Occipital lobe (tissue), 3 donors: ENCODE measurements at places on chromosomes 12 and 14. TPM values are rescaled to one million over a fixed set of nuclear protein-coding genes. Genes with fewer than 3 reads are reported as not detected.

The ITGB7 gene
- total RNA-seq: not detected

The GLIPR1L1 gene
- not detected for total RNA-seq

The RNFT2 gene
- total RNA-seq: 36.0 TPM

The CRACR2A gene
- 1.1 TPM for total RNA-seq

The GPRC5A gene
- 0.31 TPM for total RNA-seq

The PHLDA1 gene
- total RNA-seq: 24.8 TPM

The NAA25 gene
- total RNA-seq: 37.6 TPM

The AKAP3 gene
- total RNA-seq: 2.7 TPM

The HOXC5 gene
- not detected for total RNA-seq

The KCNC2 gene
- total RNA-seq: 21.1 TPM

The CCDC38 gene
- 0.16 TPM for total RNA-seq

The TRPV4 gene
- not detected for total RNA-seq

DNA sequence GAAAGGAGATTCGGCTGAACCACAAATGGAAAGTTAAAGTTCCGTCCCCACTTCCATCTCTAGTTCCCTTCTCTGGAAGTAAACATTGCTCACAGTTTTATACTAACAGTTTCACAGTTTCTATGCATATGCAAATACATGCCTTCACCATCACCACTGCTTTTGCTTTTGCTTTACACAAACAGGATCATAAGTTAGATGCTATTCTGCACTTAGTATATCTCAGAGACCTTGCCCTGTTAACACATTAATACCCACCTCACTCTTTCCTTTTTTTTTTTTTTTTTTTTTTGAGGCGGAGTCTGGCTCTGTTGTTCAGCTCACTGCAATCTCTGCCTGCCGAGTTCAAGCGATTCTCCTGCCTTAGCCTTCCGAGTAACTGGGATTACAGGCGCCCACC, 890 bp downstream of the TEP1 start:
- no peak for DNase-seq

- DNase-seq: no peak
Measured at GRCh38 chr14:96461950-96462798, 40.0 kb upstream of the PAPOLA start.

DNA sequence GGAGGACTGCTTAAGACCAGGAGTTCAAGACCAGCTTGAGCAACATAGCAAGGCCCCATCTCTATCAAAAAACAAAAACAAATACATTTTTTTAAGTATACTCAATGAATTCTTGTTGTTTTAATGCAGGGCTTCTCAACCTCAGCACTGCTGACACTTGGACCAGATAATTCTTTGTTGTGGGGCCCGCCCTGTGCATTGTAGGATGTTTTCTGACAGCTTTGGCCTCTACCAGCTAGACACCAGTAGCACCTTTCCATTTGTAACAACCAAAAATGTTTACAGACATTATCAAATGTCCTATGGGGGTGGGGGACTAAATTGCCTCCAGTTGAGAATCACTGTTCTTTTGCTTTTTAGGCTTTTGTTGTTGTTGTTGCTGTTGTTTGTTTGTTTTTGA, 128.1 kb upstream of the MDM1 start:
- DNase-seq: no peak

DNA sequence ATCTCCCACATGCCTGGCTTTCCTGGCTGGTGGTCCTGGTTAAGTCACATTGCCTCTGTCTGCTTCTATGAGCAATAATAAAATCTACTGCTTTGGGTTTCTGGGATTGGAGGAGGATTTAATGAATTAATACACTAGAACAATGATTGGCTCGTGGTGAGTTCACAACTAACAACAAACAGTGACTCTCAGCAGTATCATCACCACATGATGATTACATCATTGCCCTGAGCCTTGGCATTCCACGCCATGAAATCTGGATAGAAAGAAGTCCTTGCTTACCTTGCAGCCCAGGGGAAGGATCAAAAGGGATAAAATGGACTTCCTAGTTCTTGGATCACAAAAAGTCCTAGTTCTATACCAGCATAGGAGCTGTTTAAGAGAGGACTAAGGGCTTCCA, 1069.0 kb downstream of the VRK1 start:
- DNase-seq: no peak

GRCh38 chr12:67674417-67674816, 25.9 kb downstream of the DYRK2 start:
- no peak for DNase-seq

GRCh38 chr14:31127690-31128089, 79.9 kb downstream of the HECTD1 start:
- no peak for DNase-seq

- no peak for DNase-seq
Measured at GRCh38 chr14:105028251-105028927, 7.5 kb upstream of the CDCA4 start.

DNA sequence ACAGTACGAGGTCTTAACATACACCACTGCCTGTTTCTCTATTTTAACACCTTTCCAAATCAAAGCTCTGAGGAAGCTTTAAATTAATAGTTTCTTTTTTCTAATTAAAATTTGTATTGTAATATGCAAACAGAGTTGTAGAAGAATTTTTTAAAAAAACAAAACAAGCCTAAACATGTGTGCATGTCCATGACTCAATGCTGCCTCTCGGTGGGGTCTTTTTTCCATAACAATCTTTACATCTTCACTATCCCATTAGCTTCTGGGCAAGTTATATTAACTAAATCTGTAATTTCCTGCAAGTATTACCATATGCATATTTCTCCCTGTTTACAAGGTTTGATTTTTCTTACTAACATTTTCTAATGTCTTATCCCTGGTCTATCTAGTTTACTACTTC, 143.9 kb upstream of the NAV3 start:
- DNase-seq: no peak

DNA sequence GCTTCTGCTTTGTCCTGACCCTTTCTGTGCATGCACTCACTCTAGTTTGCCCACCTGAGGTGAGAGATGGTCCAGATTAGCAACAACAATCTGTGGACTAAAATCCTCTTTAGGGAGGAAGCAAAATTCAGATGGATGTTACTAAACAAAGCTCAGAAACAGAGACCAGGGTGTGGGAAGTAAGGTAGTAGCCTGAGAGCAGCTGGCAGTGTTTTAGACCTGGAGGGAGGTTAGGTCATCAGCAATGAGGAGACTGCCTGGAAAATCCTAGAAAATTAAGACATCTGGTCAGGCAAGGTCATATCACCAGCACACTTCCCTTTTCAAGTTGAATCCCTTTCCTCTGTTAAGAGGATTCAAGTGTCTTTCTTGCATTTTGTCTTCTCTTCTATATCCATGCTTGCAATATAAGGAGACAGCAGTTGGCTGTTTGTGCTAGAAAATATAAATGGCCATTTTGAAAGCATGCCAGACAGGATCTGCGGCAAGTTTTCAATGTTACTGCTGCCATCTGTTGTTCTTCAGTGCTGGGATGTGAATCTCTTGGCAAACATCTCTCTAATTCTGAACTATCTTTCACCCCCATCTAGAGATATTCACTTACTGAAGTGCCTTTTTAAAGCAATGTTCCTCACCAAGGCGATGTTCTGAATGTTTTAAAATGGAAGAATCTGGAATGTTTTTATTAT, 266.4 kb downstream of the NAV3 start:
- peak; percentile 34 for DNase-seq

GRCh38 chr14:22509751-22510300, 79.2 kb downstream of the DAD1 start:
- DNase-seq: no peak

DNA sequence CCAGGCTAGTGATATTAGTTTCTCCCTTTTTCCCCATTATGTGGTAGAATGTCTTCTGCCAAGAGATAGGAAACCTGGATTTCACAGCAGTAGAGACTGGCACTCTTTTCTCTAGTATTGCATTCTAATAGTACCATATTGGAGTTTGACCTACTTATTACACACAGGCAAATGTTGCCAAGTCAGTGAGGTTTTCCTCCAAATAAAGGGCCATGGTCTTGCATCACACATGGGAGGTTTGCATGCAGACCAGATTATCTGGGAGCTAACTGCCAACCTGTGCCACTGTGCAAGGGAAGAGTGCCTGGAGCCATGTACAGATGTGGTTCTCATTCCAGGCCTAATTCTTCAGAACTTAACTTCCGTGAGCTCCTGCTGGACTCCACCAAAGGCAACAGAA, 113.3 kb downstream of the ANO6 start:
- no peak for DNase-seq

- DNase-seq: no peak
Measured at GRCh38 chr12:105487963-105488362, 157.5 kb downstream of the C12orf75 start.

DNA sequence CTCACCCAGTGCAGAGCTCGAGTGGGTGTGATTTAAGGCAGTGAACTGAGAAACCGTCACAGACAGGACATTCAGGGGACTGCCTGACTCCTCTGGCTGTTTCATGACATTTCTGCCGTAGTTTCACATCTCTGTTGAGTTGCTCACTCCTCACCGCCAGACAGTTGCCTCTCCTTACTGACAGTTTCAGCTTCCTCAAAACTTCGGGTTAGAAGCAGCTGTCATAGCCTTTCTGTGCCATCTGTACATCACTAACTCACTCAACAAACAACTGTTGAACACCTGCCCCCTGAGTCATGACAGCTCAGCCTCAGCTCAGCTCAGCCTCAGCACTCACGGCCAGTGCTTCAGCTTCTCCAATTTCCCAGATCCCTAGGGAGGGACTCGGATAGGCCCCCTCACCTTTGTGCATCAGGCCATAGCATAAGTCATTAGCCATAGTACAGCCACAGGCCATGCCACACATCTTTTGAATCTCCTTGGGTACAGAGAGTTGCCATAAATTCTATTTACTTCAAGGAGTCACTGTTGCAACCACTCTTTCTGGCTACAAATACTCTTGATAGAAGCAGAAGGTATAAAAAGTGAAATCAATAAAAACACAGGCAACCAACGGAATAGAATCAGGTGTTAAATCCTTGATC, 6.2 kb upstream of the SLC15A4 start:
- no peak for DNase-seq
